Activated T-cell treated with anti-CD3 and anti-CD28 coated beads, Interleukin-2, amount 50 U/mL, for 4 hours (primary cell): ENCODE measurements at places on chromosomes 6 and 20. TPM values are rescaled to one million over a fixed set of nuclear protein-coding genes. Genes with fewer than 3 reads are reported as not detected.

DNA sequence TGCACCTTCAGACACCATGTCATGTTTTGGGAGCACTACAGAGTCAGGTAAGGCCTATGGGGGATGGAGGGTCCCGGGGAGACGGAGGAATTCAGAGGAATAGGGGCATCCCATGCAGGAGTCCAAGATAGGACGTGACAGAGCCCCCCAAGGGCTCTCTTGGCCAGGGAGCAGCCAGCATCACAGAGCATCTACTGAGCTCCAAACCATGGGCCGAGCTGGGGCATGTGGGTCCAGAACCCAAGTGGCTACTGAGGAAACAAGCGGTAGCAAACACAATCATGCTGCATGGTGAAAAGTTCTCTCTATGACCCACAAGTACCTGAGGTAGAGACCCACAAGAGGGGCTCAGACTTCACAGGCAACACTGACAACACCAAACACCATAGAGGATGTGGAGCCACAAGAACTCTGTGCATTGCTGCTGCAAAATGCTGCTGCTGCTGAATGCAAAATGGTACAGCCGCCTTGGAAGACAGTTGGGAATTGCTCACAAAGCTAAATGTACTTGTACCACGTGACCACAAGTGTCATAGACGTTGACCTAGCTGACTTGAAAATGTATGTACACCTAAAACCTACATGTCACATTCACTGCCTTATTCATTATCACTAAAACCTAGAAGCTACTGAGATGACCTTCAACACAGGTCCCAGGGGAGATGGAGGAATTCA, 33.4 kb upstream of the MAS1L start:
- DNase-seq, result no peak

TXNDC5 gene
- 122 TPM for total RNA-seq

DNA sequence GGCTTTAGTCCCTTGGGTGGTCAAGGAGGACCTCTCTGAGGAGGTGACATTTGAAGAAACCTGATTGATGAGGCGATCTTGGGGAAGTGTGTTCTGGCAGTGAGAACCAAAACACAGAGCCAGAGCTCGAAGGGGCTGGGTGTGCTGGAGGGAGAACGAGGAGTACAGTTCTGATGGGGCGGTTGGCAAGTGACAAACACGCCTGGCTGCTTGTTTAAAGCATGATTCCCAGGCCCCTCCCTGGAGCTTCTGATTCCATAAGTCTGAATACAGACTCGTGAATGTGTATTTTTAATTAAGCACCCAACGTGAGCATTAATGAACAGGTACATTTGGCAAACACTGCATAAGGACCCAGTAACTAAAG, 886 bp upstream of the NFATC2 start:
- DNase-seq, result no peak

DNA sequence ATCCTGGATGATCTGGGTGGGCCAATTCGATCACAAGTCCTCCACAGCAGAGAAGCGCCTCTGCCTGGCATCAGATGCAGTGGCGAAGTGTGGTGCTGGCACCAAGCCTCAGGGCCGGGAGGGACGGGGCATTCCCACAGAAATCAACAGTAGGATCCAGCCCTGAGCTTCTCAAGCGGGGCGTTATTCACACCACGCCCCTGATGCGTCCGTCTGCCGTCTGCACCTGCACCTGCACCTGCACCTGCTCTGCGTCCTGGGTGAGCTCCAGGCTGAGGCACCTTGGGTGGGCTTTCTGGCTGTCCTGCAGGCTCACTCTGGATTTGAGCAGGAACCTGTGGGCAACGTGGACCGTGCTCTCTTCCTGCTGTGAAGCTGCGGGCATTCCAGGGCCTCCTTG, 13.8 kb upstream of the NTSR1 start:
- no peak for DNase-seq

DNA sequence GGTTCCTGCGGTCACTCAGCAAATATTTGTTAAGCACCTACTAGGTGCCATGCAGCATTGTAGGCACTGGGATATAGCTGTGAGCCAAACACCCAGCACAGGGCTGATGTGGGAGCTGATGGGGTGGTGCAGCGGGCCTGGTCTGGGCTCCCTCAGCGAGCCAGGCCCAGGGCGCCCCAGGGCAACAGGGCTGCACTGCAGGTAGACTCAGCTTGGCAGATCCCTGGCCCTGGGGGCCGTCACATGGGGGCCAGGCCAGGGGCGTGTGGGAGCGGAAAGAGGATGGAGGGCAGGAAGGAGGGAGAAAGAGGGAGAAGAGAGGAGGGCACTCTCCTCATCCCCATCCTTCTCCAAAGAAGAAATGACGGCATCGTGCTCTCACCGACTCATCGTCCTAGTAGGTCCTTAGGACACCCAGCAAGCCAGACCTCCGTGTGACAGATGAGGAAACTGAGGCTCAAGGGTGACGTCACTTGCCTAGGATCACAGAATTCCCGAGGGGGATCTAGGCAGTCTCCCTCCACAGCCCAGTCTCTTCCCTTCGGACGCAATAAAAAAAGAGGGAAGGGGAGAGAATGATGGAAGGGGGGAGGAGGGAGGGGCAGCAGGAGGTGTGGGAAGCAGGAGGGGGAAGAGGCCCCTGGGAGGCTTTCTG, 53.3 kb downstream of the RBM38 start:
- DNase-seq, result no peak

- DNase-seq, result no peak
These were observed 17.4 kb downstream of the HSPA12B start for GRCh38 chr20:3749689-3750531.
